Right lobe of liver (tissue), 6 donors: ENCODE measurements at places on chromosomes 2 and 18. TPM values are rescaled to one million over a fixed set of nuclear protein-coding genes. Genes with fewer than 3 reads are reported as not detected.

GRCh38 chr18:65326805-65327204, 424.0 kb upstream of the CDH7 start:
- H3K27me3 ChIP-seq: no peaks in the 10 kb centered on the region
- H3K4me3 ChIP-seq: no peak overlapping the region
- no peak overlapping the region for H3K27ac ChIP-seq
- no peaks in the 10 kb centered on the region for H3K36me3 ChIP-seq
- DNase-seq: no peak

DNA sequence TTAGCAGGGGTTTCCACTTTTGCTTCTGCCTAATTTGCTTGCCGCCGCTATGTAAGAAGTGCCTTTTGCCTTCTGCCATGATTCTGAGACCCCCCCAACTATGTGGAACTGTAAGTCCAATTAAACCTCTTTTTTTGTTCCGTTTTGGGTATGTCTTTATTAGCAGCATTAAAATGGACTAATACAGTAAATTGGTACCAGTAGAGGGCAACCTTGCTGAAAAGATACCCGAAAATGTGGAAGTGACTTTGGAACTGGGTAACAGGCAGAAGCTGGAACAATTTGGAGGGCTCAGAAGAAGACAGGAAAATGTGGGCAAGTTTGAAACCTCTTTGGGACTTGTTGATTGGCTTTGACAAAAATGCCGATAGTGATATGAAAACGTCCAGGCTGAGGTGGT, 216.1 kb upstream of the FSIP2 start:
- H3K27ac ChIP-seq: no peak overlapping the region
- no peaks in the 10 kb centered on the region for H3K36me3 ChIP-seq
- no peak overlapping the region for H3K4me3 ChIP-seq
- no peaks in the 10 kb centered on the region for H3K4me1 ChIP-seq
- no peak for DNase-seq

- H3K4me1 ChIP-seq: no peaks in the 10 kb centered on the region
- no peak for DNase-seq
- H3K36me3 ChIP-seq: no peaks in the 10 kb centered on the region
- H3K27me3 ChIP-seq: no peaks in the 10 kb centered on the region
- no peak overlapping the region for H3K4me3 ChIP-seq
- no peak overlapping the region for H3K27ac ChIP-seq
These were observed 98.5 kb downstream of the AFF3 start for GRCh38 chr2:100043891-100044255.

DNA sequence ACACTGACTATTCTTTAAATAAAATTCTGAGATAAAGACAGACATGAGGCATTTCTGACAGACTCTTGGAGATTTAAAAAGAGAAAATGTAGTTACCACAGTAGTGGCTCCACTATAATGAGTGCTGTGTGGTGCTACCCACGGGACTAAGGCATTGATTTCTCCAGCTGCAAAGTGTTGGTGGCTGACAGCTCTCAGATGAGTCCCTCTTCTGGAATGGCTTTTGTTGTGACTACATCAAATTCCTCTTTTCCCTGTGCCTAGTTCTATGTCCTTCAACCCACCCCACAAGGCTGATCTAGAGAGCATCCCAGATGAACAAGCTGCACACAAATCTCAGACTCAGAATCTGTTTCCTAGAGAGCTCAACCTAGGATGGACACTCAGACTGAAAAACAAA, 884.8 kb upstream of the ZEB2 start:
- H3K4me3 ChIP-seq: no peak overlapping the region
- no peaks in the 10 kb centered on the region for H3K27me3 ChIP-seq
- DNase-seq: no peak
- H3K4me1 ChIP-seq: no peaks in the 10 kb centered on the region
- no peak overlapping the region for H3K27ac ChIP-seq
- no peaks in the 10 kb centered on the region for H3K36me3 ChIP-seq

DNA sequence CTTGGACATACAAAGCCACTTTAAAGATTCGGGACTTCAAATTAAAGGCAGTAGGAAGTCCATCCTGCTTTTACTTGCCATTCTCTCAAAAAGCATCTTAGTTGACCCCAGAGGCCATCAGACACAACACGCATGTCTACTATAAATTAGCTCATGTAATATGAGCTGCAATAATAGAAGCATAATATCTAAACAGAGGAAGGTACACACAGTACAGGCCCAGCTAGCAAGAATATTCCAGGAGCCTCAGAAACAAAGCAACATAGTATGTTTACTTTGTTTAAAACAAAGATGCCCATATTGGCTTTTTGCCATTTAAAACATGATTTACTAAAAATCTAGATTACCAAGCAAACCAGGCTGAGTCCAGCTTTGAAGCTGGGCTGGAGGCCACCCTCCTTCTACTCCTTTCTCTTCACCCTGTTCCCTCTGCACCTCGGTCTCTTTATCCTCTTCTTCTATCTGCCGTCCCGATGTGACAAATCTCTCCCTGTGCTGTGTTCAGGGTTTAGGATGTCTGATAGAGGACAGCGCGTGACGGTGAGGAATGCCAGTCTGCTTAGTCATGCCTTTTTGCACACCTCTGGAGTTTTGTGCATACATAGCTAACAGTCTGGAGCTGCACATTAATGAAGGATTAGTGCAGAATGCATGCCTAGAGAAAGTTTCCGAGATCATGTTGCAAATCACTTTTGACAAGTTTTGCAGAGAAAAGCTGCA, 28.2 kb downstream of the DTNA start:
- H3K36me3 ChIP-seq: no peaks in the 10 kb centered on the region
- DNase-seq: no peak
- H3K27ac ChIP-seq: no peak overlapping the region

DNA sequence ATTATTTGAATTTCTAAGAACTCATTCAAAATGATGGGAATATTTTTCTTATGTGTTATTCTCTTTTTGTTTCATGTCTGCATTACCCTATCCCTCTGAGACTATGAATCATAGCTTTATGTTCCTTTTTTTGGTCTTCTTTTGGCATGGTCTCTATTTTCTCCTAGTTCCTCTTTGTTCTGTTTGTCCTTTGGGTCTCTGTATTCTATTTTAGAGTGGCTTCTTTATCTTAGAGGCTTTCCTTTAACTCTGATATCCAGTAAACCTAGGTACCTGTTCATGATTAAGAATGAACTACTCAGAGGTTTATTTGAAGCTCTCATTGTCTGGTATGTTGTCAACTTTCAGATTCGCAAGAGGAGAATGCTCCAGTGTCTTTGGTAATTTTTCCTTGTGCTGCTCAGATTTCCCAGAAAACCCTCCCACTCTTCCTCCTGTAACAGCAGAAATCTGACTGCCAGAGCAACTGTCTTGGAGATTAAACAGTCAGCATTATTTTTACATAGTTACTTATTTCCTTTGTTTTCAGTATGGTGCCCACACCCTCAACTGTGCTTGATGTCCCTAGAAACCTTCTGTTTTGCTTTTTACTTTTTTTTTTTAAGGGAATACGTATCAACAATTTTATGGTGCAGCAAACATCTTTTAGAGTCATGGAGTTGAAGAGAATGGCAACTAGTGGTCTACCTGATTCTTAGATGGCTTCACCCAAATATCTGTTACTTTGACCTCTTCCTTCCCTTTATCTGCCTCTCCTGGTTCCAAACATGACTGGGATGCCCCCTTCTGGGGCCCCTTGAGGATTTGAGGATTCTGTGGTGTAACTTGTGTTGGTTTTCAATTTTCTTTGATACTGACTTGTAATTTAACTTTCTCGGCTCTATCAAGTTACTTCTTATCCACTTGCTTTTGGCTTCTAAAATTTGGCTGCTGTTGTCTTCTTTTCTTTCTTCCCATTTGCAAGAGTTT, 92.0 kb downstream of the DPP10 start:
- no peaks in the 10 kb centered on the region for H3K4me1 ChIP-seq
- no peaks in the 10 kb centered on the region for H3K36me3 ChIP-seq
- no peaks in the 10 kb centered on the region for H3K27me3 ChIP-seq
- no peak overlapping the region for H3K4me3 ChIP-seq

Gene DSC1
- not detected for total RNA-seq

DNA sequence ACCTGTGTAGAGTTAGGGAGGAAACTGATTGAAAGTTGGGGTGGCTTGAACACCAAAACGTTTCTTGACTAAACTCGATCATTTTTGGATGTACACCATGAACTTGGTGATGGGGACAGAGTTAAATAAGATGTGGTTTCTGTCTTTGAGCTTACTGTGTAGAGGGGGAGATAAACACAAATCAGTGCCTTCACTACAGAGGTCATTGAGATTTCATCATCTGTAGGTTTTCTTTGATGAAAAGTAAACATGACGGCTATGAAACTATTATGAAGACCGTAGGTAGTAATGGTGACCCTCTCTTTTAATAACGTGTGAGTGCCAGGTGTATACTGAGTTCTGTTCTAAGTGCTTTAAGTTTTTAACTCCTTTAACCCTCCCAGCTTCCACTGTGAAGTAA, 6.5 kb downstream of the LCLAT1 start:
- no peak overlapping the region for H3K4me3 ChIP-seq
- H3K27ac ChIP-seq: no peak overlapping the region
- no peaks in the 10 kb centered on the region for H3K36me3 ChIP-seq
